ENCODE measurements at places on chromosomes 5 and 9.

DNA sequence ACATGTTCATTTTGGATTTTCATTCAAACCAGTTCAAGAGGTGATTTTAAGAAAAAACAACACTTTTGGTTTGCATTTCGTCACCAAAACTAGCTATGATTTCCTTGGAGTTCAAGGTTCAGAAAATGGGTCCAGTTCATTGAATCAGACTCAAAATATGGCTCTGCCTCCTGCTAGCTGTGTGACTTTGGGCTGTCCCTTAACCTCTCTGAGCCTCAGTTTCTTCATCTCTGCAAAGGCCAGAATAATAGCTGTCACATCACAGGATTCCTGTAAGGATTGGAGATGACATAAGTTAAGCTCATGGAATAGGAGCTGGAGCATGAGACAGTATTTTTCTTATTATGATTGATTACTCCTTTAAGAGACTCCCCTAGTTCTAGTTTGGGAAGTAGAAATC is 147.8 kb upstream of the SMIM23 start:
- DNase-seq = no peak

GRCh38 chr5:179232091-179232735 is 113.0 kb downstream of the ADAMTS2 start:
- DNase-seq = no peak

DNA sequence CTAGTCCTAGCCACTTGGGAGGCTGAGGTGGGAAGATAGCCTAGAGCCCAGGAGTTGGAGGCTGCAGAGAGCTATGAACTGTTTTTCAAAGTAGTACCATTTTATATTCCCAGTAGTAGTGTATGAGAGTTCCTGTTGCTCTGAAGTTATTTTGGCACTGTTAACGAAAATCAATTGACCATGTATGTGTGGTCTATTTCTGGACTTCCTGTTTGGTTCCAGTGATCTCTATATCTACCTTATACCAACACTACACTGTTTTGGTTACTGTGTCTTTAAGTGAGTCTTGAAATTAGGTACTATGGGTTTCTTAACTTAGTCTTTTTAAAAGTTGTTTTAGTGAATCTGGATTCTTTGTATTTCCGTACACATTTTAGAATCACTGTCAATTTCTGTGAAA is 13.6 kb downstream of the SLF1 start:
- DNase-seq = no peak

DNA sequence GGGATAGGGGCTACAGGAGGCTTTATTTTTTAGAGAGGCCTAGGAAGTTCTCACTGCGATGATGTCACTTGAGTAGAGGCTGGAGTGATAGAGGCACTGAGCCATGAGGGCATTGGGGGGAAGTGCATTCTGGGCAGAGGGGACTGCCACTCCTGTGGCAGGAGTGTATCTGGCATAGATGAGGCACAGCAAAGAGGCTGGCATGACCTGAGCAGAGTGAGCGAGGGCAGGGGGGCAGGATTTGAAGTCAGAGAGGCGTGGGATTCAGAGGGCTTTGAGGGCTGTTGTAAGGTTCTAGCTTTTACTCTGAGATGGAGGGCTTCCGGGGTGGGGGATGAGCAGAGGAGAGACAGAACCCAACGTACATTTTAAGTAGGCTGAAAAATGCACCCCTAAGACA is 91.9 kb upstream of the SH3PXD2B start:
- no peak for DNase-seq

GRCh38 chr5:155867522-155868088 is 459.4 kb upstream of the SGCD start:
- DNase-seq = no peak

DNA sequence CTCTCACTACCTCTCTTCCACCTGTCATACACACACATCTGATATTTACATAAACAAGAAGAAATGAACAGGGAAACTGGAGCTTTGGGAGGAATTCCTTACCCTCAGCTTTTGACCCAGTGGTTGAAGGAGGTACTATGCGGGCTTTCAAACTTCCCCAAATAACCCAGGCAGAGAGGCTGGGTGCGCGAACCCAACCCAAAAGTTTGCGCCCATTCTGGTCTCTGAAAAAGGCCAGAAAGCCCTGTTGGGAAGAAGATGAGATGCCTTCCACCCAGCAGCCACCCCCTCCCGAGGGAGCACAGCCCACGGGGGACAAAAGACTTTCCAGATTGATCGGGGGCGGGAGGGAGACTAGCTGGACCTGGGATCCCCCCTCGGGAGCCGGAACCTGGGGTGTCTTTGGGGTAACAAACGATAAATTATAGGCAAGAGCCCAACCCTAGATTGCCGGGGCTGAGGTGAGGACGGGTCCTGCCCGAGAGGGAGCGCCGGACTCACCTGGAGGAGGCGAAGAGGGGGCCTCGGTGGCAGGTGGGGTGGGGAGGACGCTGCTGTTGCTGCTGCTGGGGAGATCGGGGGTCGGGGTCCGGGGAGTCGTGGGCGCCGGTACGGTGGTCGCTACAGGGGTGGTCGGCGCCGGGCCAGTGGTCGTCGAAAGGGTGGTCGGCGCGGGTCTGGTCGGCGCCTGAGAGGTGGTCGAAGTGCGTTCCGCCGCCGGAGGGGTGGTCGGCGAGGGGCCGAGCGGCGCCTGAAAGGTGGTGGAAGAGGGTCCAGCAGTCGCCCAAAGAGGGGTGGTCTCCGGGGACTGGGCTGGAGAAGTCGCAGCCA is 798 bp downstream of the MEGF9 start:
- peak; percentile 4 for DNase-seq

DNA sequence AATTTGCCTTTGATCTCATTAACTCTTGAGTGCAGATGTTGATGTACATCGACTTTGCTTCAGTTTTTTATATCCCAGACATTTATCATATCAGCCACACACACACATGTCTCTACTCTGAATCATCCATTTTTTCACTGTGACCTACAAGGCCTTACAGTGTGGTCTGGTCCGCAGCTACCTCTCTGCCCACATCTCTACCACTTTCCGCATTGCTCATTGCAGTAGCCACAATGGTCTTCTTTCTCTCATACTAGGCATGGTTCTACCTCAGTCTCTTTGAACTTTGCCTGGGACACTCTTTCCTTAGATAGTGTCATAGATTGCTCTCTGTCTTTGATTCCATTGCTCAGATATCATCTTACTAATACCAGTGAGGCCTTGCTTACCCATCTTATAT is 87.9 kb upstream of the FSD1L start:
- DNase-seq = no peak

DNA sequence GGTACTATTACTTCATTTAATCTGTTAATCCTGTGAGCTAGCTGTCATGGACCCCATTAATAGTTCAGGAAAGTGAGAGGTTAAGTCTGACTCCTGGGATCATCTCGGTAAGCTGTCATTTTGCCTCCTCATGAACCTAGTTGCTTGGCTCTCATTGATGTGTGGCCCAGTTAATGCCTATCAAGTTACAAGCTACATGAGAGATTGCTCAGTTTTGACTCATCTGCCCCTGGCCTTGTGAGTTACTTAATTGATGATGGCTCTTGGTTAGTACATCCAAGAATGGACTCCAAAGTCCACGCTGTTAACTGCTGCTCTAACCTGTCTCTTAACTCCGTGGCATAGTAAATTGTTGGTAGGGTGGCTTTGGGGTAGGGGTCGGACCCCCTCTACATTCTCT is 23.9 kb downstream of the LARP1 start:
- no peak for DNase-seq

- DNase-seq = no peak
Measured at GRCh38 chr5:164941132-164941531, 1435.7 kb downstream of the MAT2B start.

DNA sequence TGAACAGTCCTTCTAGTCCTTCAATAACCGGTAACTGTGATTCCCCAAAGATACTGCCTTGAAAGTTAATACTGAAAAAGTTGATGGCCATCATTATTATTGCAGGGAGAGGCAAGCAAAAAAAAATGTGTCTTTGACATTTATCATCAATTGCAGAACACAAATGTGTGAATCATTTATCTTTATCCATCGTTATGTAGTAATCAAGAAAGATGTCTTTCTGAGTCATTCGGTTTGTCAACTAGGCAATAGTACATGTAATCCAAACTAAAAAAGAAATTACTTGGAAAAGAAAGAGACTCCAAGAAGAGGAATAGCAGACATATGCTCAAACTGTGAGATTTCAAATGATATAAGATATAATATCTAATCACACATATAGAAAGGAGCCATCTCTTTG is 473.0 kb downstream of the CETN3 start:
- no peak for DNase-seq

DNA sequence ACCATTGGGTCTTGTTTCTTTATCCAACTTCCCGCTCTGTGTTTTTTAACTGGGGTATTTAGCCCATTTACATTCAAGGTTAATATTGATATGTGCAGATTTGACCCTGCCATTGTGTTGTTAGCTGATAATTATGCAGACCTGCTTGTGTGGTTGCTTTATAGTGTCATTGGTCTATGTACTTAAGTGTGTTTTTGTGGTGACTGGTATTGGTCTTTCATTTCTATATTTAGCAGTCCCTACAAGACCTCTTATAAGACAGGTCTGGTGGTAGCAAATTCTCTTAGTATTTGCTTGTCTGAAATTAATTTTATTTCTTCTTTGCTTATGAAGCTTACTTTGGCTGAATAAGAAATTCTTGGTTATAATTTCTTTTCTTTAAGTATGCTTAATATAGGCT is 698.1 kb downstream of the DTWD2 start:
- no peak for DNase-seq

- no peak for DNase-seq
Measured at GRCh38 chr5:81188962-81189361, 44.2 kb upstream of the CKMT2 start.

DNA sequence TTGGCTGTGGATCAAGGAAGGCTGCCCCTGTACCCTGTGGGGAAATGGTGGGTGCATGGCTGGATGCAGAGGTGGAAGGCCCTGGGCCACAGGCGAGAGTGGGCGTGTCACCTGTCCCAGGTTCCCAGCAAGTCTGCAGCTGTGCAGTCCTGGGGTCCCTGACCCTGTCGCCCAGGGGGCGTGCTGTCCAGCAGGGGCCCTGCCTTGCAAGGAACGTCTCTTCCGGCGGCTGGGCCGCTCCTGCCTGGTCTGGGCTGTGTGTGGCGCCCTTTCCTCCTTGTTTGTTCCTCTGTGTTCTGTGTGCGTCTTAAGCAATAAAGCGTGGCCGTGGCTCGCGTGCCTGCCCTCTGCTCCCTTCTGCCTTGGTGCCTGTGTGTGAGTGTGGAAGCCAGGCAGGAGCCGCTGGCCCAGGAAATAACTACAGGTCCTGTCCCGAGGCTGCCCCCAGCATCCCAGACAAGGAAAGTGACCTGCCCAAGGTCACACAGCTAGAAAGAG is 8.4 kb downstream of the SLC2A6 start:
- no peak for DNase-seq

DNA sequence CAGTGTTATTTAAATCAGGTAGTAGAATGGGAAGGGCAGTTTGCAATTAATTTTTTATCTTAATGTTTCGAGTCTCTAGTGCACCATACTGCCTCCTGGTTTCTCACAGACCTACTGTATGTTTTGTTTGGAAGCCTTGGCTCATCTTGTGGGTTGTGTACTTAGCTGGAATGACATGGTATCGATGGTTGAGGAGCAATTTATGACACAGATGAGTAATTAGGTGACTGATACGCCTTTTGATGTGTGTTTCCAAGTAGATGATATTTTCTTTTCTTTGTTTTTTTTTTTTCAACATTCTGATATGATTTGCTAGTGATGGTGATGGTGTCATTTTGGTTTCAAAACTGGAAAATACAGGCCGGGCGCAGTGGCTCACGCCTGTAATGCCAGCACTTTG is 16.1 kb downstream of the BASP1 start:
- no peak for DNase-seq

GRCh38 chr5:100860407-100860806 is 42.7 kb downstream of the ST8SIA4 start:
- no peak for DNase-seq

GRCh38 chr9:129703667-129704355 is 38.4 kb downstream of the PRRX2 start:
- no peak for DNase-seq

DNA sequence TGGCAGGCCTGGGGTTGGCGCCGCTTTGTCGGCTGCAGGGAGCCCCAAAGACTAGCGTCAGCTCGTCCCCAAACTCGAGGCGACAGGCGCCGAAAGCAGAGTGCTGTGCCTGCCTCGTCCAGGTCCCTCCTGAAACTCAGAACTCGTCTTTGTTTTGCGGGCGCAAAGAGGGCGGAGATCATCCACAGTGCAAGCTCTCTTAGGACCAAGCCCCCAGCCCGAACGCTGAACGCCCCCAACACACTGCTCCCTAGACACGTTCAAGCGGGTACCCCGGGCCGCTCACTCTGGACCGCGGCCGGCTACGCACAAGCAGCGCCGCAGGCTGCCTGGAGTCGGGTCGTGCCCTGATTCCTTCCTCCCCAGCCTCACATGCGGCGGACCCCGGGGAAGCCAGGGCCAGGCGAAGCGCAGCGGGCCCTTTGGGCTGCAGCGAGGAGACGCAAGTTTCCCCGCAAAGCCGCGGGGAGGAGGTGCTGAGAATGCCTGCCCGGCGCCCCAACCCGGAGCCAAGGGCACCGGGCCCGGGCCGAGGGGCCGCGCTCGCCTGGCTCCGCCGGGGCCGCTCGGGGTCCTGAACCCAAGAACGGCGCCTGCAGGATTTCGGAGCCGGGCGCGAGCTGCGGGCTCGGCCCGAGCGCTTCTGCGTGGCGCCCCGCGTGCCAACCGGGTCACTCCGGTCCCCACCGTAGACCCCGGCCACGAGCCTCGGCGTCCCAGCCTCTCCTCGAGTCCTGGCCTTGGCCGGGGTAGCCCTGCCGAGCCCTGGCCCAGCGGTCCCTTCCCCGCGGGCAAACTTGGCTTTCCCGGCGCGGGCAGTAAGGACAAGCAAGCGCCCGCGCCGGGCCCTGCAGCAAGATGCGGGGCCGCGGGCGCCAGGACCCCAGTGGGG is 738 bp downstream of the FSTL4 start:
- DNase-seq = no peak

- DNase-seq = no peak
Measured at GRCh38 chr5:32233220-32233695, 59.1 kb upstream of the GOLPH3 start.

- no peak for DNase-seq
Measured at GRCh38 chr9:77092536-77092935, 73.1 kb downstream of the FOXB2 start.

DNA sequence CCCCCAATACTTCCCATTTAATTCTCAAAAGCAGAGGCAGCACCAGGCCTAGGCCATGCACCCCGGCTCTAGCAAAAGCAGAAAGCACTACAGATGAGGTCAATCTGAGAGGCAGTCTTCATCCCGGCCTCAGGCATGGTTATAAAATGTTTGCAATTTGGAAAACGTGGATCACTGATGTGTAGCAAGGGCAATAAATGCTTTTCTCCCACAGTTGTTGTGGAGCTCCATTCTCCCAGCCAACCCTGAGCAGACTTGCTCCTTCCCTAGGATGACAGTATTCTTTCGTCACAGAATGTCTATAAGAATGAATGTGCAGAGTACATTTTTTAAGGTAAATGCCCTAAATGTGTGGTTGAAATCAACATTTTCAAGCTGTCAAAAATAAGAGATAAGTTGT is 157.3 kb upstream of the DAPK1 start:
- DNase-seq = no peak

DNA sequence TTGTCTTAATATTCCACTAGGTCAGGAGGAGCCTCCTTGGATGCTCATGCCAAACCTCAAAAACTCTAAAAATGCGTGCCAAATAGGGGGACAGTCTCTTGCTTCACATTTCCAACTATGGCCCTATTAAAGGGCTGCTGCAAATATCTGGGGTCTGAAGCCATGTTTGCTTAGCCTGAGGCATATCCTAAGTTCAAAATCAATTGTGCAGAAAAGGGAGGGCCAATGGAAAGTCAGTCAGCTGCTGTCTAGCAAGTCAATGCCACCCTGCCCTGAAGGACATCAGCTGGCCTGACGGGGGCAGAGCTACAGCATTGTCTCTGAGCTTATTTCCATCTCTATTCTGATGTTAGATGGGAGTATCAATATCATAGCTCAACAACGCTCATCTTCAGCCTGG is 93.6 kb downstream of the SH3TC2 start:
- DNase-seq = no peak

GRCh38 chr5:171596391-171596878 is 177.0 kb downstream of the FGF18 start:
- no peak for DNase-seq

Data from T follicular helper cell (primary cell).